ENCODE measurements at places on chromosomes 4 and X.

DNA sequence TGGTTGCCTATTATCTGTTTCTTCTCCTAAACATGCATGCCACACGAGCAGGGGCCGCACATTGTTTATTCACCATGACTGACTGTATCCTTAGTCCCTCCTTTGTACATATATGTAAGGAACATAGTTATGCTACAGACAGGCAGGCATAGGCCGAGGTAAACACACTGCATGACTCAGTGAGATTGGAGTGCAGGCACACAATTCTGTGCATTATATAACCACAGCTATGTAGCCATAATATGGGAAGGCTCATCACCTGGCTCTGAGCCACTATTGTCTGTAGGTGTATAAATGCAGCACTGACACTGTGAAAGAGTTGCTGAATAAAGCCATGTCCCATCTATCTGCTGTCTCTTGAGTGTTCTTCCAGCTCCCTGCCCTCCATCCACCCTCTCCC is 431.6 kb downstream of the IDS start:
- no peak for DNase-seq

- no peak for DNase-seq
Measured at GRCh38 chrX:12441381-12442128, 303.3 kb downstream of the FRMPD4 start.

DNA sequence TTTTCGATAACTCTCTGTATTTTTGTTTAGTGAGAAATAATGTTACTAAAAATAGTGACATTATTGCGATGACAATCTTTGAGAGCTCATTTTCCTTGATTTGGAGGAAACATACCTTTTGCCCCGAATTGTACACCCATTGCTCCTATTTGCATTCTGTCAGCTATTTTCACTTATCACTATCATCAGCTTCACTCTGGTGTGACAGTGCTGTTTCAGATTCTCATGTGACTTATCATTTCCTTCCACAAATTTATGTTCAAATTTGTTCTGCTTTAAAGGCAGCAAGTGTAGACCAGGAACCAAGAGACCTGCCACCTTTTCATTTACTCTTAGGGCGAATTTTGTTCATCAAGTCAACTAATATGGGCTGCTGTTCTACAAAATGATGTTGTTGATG is 179.4 kb downstream of the RBM46 start:
- no peak for DNase-seq

DNA sequence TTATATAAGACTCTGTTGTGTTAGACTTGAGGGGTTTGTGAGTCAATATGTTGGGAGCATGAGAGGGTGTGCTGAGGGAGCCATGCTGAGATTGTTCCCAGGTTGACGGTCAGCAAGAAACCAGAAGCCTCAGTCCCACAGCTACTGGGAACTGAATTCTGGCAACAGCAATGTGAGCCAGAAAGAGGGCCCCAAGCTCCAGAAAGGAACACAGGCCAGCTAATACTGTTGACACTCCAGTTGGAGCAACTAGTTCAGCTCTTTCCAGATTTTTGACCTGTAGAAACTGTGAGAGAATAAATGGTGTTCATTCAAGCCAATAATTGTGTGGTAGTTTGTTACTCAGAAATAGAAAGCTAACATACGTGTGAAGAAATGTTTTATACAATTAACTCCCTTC is 17.1 kb downstream of the ADH1A start:
- DNase-seq, result no peak

- DNase-seq, result no peak
Measured at GRCh38 chr4:150598909-150599308, 17.0 kb downstream of the MAB21L2 start.

GRCh38 chrX:50107470-50107869 is 93.3 kb downstream of the AKAP4 start:
- DNase-seq, result no peak

DNA sequence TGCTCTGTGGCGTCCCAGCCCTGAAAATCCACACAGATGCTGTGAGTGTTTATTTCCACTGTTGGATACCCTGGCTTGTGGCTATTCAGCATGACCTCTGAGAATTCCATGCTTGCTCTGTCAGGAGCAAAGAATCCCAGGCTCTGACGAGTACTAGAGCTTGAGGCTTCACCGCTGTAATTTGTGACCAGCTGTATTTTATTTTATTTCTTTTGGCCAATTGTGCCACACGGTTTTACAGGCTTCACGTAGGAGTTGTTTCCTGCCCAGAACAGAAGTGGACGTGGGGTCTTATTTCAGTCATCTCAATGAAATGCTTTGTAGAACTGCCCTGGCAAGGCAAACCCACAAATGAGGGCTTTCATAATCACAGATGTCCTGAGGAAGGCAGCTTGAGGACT is 69.4 kb upstream of the CLDN34 start:
- no peak for DNase-seq

DNA sequence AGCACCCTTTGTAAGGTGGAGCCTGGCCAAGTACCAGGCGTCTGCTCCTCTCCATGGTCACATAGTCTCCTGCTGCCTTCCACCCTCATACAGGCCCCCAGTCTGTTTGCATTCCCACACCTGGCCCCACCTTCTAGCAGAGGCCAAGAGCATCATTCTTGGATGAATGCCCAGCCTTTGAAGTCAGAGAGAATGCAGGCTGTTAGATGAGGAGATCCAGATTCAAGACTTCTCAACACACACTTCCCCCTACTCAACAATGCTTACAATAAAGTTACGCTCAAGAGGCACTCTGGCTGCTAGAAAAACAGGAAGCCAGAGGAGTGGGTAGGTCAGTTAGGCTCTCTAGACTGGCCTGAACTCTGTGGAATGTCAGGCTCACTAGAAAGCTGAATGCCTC is 43.3 kb downstream of the SHROOM4 start:
- DNase-seq, result no peak

- DNase-seq, result no peak
Measured at GRCh38 chr4:53593765-53594164, 2.5 kb upstream of the LNX1 start.

DNA sequence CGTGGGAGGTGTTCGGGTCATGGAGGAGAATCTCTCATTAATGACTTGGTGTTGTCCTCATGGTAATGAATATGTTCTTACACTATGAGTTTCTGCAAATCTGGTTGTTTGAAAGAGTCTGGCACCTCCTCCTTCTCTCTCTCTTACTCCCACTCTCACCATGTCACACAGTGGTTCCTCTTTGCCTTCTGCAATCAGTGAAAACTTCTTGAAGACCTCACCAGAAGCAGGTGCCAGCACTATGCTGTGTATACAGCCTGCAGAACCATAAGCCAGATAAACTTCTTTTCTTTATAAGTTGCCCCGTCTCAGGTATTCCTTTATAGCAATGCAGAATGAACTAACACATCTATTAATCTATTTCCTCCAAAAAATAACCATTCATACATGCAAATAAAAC is 275.0 kb downstream of the ANTXR2 start:
- no peak for DNase-seq

- no peak for DNase-seq
Measured at GRCh38 chrX:53087388-53087831, 5.2 kb downstream of the TSPYL2 start.

- DNase-seq, result no peak
Measured at GRCh38 chr4:38034986-38035882, 75.0 kb downstream of the PTTG2 start.

DNA sequence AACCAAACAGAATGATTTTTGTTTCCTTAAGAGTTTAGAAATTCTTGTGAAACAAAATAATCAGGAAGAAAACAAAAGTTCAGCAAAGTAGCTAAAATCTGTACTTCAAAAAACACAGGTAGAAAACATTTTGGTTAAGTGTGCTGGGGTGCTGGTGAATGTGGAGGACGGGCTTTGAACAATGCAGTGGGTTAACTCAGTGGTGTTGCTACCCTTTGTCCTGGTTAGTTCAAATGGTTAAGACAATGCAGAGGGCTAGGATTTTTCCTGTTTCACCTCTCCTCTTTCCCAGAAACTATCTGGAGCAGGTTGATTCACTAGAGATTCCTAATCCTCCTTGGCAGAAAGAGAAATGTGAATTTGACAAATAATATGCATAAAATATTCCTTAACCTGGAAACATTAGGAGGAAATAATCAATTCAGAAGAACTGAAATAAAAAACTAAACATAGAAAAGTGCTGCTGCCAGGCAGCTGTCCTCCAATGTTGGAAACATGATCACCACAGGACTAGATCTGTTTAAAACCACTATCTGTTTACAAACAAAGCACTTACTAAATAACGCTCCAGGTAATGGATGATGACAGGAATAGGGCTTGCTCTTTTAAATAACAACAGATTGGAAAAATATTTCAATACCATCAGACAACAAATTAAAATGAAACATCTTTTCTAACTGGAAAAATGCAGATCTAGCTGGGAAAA is 148.9 kb downstream of the MAML3 start:
- DNase-seq, result no peak

DNA sequence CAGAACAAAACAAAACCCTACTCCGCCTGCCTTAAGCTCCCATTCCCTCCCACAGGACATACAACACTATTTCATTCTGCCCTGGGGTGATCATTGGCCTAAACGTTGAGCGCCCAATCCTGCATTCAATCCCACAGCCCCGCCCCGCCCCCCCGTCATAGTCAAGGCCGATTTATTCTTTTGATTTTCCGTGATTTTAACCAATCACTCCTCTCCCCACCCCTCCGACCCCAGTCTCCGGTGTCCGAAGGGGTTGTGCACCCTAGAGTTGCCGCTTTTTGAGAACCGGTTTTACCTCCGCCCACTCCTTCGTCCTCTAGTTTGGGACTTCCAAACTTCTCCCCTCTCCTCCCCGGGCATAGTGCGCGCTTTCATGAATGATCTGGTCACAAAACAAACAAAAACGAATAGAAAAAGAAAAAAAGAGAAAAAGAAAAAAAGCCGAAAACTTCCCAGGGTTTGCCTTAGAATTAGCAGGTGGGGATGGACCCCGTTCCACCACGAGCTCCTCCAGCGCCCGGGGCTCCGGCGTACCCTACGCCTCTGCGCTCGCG is 446 bp upstream of the UBE2A start:
- no peak for DNase-seq

DNA sequence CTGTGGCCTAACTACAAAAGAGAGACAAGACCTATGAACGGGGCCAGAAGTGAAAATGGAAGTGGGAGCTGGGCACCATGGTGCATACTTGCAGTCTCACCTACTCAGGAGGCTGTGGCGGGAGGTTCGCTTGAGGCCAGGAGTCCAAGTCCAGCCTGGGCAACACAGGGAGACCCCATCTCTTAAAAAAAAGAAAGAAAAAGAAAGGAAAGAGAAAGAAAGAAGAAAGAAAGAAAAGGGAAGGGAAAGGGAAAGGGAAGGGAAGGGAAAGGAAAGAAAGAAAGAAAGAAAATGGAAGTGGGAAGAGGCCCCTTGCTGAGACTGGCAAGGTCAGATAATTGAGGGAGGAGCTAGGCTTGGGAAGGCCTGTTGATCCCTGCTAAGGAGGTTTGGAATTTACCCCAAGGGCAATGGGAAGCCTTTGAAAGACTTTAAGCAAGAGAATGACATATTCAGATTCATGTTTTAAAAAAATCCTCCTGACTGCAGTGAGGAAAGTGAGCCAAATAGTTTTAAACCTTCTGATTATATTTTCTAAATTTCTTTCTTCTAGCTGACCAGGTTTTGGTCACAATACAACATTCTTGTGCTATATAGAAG is 17.7 kb upstream of the HERC5 start:
- no peak for DNase-seq

DNA sequence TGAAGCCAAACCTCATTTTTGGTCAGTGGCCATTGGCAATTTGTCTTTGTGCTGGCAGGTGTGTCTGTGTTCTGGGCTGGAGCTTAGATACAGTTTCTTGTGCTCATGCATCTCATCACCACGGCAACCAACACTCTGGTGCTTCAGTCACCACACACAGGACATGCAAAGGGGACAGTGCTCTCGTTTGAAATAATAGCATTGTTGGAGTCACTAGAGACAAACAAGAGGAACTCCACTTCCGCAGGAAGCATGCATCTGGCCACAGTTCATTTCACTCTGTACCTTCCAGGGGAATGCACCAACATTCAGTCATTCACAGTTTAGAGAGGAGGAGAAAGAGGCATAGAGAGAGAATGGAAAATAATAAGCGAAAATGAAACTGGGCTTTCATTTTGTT is 267.4 kb downstream of the ANK2 start:
- no peak for DNase-seq
